Stimulated activated CD4-positive, alpha-beta T cell treated with anti-CD3 and anti-CD28 coated beads, Interleukin-12 subunit alpha, Interleukin-12 subunit beta, amount 100 ng/mL, for 48 hours (primary cell): ENCODE measurements at places on chromosomes 1 and 21.

GRCh38 chr1:88284066-88284465 is 400.0 kb upstream of the PKN2 start:
- no peak for DNase-seq

DNA sequence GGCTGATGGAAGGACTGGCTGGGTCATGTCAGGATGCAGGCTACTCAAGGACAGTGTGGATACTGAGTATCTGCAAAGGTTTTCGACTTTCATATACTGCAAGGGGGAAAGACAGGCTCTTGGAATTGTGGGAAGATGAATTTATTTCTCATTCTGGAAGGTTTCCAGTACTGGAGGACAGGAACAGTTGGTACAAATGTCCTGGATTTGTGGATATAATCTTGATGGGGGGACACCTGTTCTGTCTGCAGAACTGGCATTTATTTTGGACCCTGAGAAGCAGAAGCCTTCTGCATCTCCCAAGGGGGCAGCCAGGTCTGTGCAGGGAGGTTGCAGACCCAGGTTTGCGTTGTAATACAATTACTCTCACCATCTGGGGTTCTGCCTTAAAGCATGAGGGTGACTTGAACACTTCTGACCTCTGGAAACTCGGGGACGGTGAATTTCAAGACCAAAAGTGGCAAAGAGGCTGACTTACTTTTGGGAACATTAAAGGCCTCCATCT is 65.8 kb downstream of the NOS1AP start:
- DNase-seq: no peak

- DNase-seq: no peak
Observed at GRCh38 chr1:63618011-63618410, 24.8 kb downstream of the PGM1 start.

GRCh38 chr1:192747301-192747700 is 61.5 kb upstream of the RGS2 start:
- no peak for DNase-seq

GRCh38 chr1:62269439-62269838 is 49.8 kb downstream of the KANK4 start:
- DNase-seq: no peak

- DNase-seq: no peak
Observed at GRCh38 chr21:32979598-32980268, 46.0 kb upstream of the OLIG2 start.

DNA sequence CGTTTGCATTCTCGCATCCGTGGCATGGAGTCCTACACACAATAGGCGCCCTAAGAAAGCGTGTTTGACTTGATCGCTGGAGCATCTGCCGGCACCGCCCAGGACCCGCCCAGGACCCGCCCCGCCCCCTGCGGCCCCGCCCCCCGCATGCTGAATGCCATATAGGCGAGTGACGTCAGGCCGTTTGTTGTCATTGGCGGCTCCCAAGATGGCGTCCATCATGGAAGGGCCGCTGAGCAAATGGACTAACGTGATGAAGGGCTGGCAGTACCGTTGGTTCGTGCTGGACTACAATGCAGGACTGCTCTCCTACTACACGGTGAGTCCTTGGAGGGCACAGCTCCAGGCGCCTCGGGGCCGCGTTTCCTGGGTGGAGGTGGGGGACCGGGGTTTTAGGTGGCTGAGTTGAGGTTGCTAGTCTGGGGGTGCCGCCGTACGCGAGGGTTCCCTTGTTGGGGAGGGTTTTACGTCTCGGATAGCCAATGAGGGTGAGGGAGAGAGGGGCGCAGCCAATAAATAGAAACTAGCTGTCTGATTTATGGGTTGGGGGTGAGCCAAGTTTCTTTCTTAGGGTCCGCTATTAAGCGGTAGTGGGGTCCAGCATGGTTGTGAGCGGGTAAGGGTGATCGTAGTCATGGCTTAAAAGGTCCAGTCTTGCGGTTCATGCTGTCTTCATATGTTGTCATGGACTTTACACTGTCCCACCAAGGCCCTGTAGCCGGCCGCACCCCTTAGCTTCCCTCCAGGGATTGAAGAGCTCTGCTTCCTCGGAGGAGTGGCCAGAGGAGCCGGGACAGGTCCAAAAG is at the start of gene OSBPL9:
Gene OSBPL9, plus strand, starts transcription at position 190 of the 806 bp plus-strand sequence. Its CDS starts 19 bp downstream, at position 209.
- peak; percentile 87 for DNase-seq

GRCh38 chr1:61403679-61404596 is 321.0 kb downstream of the TM2D1 start:
- no peak for DNase-seq

- DNase-seq: no peak
Observed at GRCh38 chr21:34996304-34997101, 52.6 kb downstream of the RUNX1 start.
